ENCODE measurements at places on chromosomes 11 and 22.

DNA sequence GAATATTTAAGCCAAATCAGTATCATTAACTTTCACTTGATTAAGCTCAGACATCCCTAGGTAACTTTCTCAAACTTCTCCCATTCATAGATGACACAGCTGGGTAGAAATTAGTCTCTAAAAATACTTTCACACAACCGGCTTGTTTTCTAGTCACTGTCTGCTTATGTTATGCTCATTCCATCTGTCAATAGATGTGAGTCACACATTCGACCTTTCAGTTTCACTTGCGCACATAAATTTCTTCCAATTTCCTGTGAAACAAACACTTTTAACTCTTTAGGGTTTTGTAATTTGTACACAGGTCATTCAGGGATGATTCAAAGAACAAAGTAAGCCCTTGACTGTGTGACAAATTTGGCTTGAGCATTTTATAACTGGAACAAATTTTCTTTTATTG lies 723.0 kb downstream of the KCNA4 start:
- DNase-seq: peak; percentile 84

GRCh38 chr11:102428696-102429095 lies 23.9 kb downstream of the TMEM123 start:
- DNase-seq: no peak

DNA sequence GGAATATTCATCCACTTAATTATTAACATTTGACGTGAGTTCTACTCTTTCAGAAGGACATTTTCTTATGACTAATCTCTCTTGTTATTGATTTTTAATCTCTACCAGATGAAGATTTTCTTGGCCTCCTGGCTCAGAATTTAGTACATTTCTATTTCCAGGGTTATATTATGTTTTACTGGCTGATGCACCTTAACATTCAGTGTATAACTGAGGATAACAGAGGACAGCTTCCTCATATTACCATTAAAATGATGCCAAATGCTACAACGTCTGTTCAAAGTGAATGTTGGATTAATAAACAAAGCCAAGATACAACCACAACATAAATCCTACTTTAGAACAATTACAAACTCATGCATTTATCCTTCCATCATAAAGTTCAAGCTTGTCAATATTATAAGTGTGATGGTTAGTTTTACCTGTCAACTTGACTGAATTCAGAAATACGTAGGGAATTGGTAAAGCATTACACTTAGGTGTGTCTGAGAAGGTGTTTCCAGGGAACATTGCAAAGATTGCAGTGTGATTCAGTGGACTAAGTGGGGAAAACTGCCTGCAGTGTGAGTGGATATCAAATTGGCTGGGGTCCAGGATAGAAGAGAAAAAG lies 485.2 kb downstream of the LRRC4C start:
- DNase-seq: no peak

- peak; percentile 97 for DNase-seq
Observed at GRCh38 chr11:122189229-122189628, 73.2 kb upstream of the BLID start.

DNA sequence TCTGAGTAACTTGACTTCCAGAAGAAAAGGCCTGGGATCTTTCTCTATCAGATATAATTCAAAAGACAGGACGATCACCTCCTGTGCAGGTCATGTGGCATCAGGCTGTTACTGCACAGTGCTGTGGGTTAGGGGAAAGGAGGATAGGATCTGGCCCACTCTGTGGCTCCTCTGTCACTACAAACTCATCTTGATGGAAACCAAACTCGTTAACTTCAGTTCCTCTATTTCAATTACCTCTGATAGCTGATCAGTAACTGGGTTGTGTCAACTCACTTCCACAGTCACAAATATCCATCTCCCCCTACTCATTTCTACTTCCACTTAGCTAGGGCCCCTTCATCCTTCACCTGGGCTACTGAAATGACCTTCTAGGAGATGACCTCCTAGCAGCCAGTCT lies 95.2 kb downstream of the RCN1 start:
- DNase-seq: no peak

- DNase-seq: no peak
Observed at GRCh38 chr22:49123621-49124192, 704.0 kb downstream of the BRD1 start.

GRCh38 chr11:100827934-100828661 lies 141.0 kb downstream of the ARHGAP42 start:
- DNase-seq: peak; percentile 79

DNA sequence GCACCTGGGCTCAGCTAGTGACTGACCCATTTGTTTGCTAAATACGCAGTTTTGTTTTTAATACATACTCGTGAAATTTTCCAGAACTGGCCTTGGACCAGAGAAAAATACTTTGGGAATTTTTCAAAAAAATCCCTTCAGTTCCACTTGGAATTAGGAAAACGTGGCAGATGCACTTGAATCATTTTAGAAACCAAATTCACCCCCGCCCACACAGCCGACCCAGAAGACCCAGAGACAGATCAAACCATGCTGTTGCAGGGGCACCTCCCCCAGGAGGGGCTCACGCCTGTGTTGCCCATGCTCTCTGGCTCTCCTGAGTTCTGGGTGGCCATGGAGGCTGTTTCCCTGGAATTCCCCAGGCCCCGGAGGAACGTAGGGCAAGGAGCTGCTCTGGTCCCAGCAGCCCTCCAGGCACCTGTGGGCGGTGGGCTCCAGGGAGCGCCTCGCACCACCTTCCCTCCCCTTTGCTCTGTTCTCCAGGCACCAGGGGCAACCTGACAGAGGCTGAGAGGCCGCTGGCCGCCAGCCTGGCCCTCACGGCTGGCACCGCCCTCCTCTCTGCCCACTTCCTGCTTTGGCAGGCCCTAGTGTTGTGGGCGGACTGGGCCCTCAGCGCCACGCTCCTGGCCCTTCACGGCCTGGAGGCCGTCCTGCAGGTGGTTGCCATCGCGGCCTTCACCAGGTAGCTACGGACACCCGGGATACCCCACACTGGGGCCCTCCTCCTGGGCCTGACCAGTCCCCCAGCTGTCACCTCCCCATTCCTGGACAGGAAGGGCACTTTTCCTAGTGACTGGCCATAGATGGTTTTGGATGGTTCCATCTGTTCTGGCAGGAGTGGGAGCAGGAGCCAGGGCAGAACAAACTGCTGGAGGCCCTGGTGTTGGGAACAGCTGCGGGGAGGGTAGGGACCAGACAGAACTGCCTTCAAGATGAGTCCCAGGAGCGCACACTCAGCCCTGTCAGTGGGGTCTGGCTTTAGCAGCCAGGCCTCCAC lies 3.3 kb upstream of the EPS8L2 start:
- no peak for DNase-seq

- DNase-seq: no peak
Observed at GRCh38 chr11:120566176-120566575, 54.6 kb downstream of the GRIK4 start.

DNA sequence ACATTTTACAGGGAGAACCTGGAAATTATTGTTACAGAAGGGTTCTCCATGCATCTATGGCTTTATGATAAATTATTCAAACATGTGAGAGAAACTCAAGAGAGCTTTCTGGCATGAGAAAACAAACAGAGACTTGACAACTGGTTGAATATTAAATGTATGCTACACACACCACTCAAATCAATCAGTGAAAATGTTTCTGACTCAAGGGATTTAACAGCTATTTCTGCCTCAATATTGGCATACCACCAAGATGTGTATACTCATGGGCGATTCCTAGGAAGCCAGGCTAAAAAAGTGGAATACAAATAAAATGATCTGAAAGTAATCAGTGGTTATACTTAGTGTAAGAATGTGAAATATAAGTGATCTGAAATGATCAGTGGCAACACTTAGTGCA lies 15.8 kb upstream of the OR51T1 start:
- no peak for DNase-seq

- DNase-seq: no peak
Observed at GRCh38 chr22:50009251-50009650, 3.3 kb downstream of the IL17REL start.

GRCh38 chr22:23751441-23751996 lies 607 bp upstream of the ZNF70 start:
- peak; percentile 17 for DNase-seq

DNA sequence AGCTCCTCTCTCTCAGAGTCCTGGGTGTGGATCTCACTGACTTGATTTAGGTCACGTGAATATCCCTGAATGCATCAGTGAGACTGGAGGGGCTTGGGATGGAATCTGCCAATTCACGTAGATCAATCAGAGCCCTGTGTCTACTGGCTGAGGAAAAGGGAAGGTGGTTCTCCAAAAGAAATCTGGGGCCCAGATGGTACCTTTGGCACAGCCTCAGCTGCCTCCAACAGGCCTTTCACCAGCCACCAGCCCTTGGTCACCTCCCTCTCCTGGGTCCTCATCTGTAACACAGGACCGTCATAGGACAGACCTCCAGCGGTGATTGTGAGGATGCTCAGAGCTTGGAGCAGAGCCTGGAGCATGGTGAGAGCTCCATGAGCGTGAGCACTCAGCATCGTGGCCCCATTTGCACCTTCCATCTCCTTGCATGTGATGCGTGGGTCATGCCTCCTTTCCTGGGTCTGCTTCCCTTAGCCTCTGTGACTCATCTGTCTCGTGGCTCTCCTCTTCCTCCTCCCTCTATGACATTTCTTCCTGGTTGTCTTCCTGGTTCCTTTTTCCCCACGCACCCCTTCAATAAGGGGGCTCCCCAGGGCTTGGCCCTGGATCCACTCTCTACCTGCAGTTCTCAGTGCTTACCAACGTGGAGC lies 7.5 kb upstream of the MIEF1 start:
- DNase-seq: peak; percentile 64

GRCh38 chr22:44516841-44517240 lies 18.8 kb upstream of the RTL6 start:
- DNase-seq: no peak

DNA sequence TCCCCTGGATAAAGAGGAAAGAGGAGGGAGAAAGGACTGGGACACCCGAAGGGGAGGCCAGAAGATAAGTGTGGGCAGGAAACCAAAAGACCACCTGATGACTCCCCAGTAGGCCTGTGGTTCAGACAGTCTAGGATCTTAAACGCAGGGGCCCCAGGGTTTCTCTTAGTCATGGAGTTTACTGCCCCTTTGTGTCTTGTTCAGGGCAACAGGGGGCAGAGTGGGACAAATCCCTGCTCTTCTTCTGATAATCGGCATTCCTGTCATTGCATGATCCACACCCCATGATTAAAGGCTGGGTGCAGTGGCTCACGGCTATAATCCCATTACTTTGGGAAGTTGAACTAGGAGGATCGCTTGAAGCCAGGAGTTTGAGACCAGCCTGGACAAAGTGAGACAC lies 4.7 kb upstream of the TMPRSS13 start:
- DNase-seq: no peak

DNA sequence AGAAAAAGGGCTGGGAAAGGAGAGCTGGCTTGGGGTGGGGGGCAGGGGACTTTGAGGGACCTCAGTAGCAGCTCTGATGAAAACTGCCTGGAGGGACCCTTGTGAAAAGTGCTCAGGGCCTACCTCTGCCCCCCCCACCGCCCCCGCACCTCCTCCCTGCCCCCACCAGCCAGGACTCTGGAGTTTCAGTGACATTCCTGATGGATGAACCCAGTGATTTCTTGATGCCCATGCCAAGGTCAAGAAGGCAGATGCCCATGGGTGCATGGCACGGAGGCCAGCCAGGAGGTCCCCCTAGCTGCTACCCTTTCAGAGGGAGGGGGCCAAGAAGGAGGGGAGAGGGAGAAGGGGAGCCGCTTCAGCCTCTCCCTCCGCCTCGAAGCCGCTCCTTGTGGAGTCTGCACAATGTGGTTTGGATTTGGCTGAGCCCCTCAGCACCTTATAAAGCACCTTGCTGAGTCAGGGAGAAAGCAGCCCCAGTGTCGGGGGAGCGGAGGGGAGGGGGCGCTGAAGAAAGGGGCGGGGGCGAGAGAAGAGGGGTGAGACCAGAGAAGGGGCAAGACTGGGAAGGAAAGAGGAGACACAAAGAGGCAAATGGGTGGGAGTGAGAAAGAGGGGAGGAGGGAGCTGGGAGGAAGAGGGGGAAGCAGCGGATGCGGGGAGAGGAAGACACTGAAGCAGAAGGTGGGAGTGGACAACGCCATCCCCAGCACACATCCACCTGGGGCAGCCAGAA lies 2.1 kb upstream of the CLCF1 start:
- no peak for DNase-seq

DNA sequence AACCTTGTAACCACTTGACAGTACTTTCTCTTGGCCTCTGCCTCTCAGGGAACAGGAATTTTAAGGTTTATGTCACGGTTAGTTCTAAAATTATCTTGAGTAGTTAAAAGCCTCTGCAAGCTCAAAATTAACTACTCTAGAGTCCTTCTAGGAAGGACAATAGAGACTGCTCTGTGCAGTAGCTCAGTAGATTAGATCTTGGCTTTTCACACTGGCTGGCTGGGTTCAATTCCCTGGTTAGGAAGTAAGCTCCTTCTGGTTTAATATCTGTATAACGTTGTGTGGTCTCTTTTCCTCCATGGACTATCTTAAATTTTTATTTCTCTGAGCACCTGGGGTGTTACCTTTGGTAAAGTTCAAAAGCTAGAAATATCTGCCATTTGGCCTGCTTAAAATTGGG lies 109.2 kb downstream of the AASDHPPT start:
- DNase-seq: no peak

DNA sequence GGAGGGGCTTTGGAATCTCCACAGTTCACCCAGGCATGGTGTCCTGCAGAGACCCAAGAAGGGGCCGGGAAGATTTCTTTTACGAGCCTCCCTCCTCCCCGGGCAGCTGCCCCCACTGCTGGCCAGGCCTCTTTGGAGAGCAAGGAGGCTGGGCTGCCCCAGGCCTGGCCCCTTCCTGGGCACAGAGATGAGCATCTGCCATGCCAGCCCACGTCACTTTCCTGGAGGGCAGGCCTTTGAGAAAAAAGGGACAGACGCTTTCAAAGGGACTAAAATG lies 60.5 kb upstream of the FGF3 start:
- DNase-seq: no peak
